Activated naive CD8-positive, alpha-beta T cell treated with anti-CD3 and anti-CD28 coated beads, Interleukin-2, amount 10 ng/mL, durations not matched to agents 7 days and 5 days (primary cell): ENCODE measurements at places on chromosomes 6 and 20.

DNA sequence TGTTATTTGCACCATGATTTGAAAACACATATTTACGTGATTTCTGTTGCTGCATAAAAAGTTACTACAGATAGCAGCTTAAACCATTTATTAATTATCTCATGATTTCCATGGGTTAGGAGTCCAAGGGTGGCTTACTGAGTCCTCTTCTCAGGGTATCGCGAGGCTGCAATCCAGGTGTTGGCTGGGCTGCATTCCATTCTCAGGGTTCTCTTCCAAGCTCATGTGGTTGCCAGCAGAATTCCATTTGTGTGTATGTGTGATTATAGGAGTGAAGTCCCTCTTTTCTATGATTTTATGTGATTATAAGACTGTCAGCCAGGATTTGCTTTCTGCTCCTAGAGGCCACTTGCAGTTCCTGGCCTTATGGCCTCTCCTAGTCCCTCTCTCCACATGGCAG, 135.1 kb downstream of the FAM83B start:
- no peaks in the 10 kb centered on the region for H3K36me3 ChIP-seq
- H3K27me3 ChIP-seq, result no peaks in the 10 kb centered on the region
- no peaks in the 10 kb centered on the region for H3K4me1 ChIP-seq
- no peak for DNase-seq
- H3K4me3 ChIP-seq, result no peak overlapping the region

- no peaks in the 10 kb centered on the region for H3K27me3 ChIP-seq
- no peak overlapping the region for H3K27ac ChIP-seq
- peaks cover 2% of the 10 kb centered on the region for H3K4me1 ChIP-seq
- no peaks in the 10 kb centered on the region for H3K36me3 ChIP-seq
Observed at GRCh38 chr6:108029226-108029921, 45.2 kb downstream of the OSTM1 start.

DNA sequence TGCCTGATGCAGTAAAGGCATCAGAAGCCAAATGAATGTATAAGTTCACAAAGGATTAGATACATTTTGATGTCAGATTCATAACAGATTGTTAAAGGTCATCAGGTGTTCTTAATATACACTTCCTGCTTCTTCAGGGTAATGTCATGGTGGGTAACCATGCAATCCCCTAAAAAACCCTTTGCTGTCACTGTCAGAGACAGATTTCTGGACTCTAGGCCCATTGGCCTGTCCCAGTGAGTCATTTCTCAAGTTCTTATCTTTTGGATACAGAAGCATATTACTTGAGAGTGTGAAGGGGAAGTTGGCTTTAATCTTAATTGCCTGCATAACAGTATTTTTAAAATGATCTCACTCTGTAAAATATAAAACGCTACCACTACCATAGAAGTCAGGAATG, 895.6 kb upstream of the MAP3K7 start:
- no peak overlapping the region for H3K4me3 ChIP-seq
- no peak overlapping the region for H3K27ac ChIP-seq
- H3K36me3 ChIP-seq, result no peaks in the 10 kb centered on the region
- DNase-seq, result no peak

GRCh38 chr6:80696268-80696667, 589.8 kb downstream of the BCKDHB start:
- no peak for DNase-seq
- no peak overlapping the region for H3K4me3 ChIP-seq
- no peaks in the 10 kb centered on the region for H3K4me1 ChIP-seq
- no peak overlapping the region for H3K27ac ChIP-seq
- no peaks in the 10 kb centered on the region for H3K27me3 ChIP-seq

DNA sequence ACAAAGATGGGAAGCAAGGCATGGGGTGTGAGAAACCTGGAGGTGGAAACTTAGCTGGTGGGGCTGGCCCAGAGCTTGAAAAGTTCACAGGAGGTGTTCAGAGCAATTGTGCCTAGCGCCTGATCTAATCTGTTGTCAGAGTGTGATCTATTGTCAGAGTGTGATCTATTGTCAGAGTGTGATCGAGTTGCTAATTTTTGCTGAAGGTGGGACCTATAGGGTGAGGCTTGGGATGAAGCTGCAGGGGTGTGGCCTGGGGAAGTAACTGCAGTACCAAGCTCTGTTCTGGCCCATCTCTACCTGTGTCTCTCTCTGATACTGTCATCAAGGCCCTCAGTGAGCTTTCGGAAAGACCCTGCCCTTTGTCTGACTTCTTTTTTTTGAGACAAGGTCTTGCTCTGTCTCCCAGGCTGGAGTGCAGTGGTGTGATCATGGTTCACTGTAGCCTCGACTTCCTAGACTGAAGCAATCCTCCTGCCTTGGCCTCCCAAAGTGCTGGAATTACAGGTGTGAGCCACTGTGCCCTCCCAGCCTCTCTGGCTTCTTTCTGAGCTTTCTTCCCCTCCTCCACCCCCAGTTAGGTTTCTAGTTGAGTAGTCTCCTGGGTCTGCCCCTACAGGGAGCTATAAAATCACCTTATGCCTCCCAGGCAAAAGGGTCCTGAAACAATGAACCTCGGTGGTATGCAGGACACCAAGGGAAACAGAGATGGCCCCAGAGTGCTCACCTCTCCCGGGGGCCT, 150.8 kb upstream of the RNF24 start:
- no peak overlapping the region for H3K27ac ChIP-seq
- DNase-seq, result no peak
- no peaks in the 10 kb centered on the region for H3K36me3 ChIP-seq

- no peaks in the 10 kb centered on the region for H3K36me3 ChIP-seq
- H3K27ac ChIP-seq, result no peak overlapping the region
- no peaks in the 10 kb centered on the region for H3K27me3 ChIP-seq
- no peaks in the 10 kb centered on the region for H3K4me1 ChIP-seq
- no peak overlapping the region for H3K4me3 ChIP-seq
Observed at GRCh38 chr20:24502661-24503060, 33.2 kb downstream of the SYNDIG1 start.
